ENCODE measurements at places on chromosomes 5 and 9.

GRCh38 chr9:108642871-108643270 lies 212.9 kb downstream of the ACTL7B start:
- DNase-seq = no peak

- no peak for DNase-seq
These were observed 23.1 kb upstream of the RNF38 start for GRCh38 chr9:36423206-36423605.

GRCh38 chr5:43193181-43193893 lies 1.3 kb downstream of the NIM1K start:
- peak; percentile 93 for DNase-seq

DNA sequence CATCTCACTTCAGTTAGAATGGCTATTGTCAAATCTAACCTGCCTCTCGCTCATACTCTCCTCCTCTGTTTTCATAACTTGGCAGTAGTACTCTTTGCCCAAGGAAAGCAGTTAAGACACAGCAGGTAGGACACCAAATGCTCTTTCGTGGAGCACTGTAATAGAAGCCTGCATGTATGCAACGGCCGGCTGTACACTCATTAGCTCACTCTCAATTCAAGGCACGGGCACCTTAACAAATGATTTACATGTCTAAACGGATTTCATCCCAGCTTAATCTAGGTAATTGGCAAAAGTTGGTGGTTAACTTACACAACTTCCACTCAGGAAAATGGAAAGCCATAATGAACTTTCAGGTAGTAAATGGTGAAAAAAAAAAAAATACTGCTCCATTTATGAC lies 14.9 kb downstream of the DEPDC1B start:
- DNase-seq = no peak

GRCh38 chr5:123537845-123538244 lies 25.9 kb downstream of the CSNK1G3 start:
- no peak for DNase-seq

GRCh38 chr5:51890435-51891116 lies 507.3 kb downstream of the ISL1 start:
- no peak for DNase-seq
